ENCODE measurements at places on chromosomes 7 and 10.

- DNase-seq = no peak
Observed at GRCh38 chr10:89064748-89065147, 74.2 kb downstream of the FAS start.

DNA sequence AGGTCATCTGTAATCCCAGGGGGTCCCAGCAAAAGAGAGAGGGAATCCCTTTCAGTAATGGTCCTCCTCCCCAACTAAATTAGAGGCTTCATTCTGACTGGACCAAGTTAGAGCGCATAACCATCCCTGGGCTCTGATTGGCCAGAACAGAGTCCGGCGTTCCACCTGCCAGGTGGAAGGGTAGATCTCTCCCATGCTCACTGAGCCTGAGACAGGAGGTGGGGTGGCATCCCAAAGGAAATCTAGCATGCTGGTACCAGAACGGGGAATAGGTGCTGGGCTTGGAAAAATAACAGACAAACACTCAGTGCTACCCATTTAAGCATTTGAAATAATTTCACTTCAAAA lies 21.0 kb upstream of the TSPAN33 start:
- DNase-seq = no peak

GRCh38 chr7:106570948-106571418 lies 90.0 kb downstream of the CCDC71L start:
- no peak for DNase-seq

DNA sequence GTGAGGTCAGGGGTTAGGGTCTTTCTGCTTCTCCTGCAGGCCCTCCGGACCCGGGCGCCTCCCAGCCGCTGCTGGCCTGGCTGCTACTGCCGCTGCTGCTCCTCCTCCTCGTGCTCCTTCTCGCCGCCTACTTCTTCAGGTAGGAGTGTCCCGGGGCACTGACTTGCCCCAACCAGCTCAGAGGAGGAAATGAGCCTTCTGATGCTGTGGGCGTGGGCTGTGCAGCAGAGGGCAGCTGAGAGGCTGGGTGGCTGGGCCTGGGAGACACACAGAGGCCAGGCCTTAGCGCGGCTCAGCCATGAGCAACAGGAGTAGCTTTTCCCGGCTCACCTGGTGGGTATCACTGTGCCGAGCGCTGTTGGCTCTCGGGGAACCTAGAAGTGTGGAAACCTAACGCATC lies 78.9 kb downstream of the MKI67 start:
- no peak for DNase-seq

DNA sequence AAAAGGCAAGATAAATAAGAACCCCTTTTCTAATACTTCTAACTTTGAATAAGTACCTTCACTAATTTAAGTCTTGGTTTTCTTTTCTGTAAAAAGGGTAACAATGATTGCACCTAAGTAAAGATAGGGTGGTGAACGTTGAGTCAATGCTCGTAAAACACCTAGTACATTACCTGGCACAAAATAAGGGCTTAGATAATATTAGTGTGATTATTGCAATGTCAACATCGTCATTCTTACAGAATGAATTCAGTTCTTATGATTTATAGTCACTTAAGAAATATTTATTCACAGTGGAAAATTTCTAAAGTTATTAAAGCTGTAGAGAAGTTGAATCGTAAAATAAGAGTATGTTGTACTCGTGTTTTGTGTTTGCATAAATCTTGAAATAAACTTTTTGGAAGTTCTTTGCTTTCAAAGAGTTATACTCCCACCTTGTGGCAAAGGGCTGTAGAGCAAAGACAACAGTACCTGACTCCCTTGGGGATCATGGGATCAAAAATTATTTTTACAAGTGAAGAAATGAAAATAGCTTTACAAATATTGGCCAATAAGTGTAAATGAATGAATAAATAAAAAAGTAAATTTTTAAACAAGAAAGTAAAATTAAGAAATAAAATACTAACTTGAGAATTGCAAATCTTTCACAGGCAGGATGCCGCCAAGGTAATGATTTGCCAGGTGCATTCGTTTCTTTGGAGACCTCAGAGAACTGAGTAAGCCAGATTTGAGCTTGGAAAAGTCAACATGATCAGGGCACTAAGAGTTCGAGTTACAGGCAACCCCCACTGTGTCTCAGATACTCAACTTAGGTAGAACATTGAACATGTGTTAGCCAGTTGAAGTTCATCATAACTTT lies 285.8 kb upstream of the CACNA2D1 start:
- no peak for DNase-seq

DNA sequence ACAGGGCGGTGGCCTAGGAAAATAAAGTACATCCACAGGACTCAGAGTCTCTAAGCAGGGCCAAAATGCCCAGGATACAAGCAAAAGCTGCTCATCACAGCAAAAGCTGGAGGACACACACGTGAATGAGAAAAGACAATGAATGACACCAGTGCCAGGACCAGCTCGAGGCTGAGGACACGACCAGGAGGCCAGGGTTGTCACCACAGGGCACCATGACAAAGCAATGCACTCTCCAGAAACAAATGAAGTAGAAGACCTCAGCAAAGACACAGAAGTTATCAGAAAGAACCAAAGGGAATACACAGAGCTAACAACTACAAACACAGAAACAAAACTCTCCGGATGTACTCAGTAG lies 92.1 kb downstream of the FOXL3 start:
- no peak for DNase-seq

DNA sequence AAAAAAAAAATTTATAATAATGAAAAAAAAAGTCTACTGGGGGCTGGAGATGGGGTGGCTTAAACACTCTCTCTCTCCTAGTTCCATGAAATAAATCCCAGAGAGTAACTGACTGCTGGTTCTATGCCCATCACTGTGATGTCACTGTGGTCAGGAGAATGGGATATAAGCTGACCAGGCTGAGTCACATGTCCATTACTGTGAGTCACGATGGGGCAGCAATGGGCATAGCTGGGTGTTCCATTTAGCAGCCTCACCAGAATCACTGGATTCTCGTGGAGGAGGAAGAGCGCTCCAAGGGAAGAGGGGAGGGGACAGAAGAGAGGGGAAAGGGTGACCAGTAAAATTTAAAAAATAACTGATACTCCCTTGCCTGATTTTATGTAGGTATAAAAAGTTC lies 37.1 kb downstream of the MASTL start:
- DNase-seq = no peak

DNA sequence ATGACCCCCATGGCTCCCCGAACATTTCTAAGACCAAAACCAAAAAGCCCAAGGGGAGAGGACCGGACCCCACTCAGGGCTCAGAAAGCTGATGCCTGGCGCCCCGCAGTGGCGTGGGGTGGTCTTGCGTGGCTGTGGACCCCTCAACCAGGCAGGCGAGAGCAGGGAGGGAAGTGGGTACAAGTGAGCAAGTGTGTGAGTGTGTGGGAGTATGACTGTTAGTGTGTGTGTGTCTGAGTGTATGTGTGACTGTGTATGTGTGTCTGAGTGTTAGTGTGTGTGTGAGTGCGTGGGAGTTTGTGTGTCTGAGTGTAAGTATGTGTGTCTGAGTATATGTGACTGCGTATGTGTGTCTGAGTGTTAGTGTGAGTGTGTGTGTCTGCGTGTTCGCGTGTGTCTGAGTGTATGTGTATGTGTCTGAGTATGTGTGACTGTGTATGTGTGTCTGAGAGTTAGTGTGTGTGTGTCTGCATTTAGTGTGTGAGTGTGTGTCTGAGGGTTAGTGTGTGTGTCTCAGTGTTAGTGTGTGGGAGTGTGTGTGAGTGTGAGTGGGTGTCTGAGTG lies 34.0 kb upstream of the INSIG1 start:
- no peak for DNase-seq

GRCh38 chr7:47847207-47847606 lies 101.1 kb downstream of the PKD1L1 start:
- no peak for DNase-seq

DNA sequence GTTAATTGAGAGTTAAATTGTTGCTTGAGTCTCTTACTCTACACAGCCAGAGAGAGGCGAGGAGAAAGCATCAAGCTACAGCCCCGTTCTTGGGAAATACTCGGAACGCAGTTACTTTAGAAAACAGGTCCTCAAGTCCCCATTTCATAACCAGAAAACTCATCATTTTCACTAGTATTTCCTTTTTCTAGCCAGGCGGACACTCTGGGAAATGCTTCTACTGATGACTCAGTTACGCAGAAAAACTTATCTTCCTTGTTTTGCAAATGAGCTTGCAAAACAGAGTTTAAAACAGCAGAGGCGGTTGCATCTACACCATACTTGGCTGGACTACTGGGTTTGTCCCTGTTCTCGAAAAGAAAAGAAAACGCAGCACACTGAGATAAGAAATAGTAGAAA lies 111.4 kb upstream of the FGFR2 start:
- DNase-seq = no peak

DNA sequence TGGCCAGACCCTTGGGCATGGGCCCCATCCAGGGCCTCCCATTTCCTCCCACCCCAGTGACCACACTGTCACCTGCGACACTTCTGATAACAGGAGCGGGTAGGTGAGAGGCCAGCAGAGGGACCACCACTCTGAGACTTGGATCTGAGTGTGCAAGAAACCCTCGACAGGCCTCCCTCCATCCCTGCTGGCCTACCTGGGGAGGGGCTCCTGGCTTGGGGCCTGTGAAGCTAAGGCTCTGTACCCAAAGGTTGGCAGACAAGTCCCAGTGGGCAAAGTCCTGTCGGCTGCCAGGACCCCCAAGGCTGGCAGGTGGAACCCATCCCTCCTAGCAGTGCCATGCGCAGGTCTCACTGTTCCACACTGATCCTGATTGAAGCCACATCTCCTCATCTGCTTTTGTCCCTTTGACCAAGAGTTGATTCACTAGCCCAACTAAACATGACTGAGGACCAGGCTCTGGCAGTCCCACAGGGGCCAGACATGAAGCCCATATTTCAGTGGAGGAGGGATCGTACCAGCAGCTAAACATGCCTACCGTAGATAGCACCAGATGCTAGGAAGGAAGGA lies 1.2 kb upstream of the PGAM2 start:
- DNase-seq = no peak

DNA sequence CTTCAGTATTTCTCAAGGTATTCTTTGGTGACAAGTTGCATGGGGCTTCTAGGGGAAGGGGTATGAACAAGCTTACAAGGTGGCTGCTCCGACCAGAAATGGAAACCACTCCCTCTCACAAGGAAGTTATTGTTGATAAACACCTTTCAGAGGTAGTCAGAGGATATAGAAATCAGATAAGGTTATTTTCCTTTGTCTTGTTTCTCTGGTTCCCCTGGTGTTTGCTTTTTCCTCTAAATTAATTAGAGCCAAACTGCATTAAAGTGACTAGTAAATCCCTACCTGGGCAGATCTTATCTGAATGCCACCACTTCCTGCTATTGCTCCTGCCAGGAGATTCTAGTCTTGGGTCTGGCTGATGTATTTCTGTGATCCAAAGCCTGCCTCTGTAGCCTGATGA lies 725.4 kb downstream of the INHBA start:
- no peak for DNase-seq

GRCh38 chr10:126001576-126001975 lies 105.2 kb downstream of the FANK1 start:
- DNase-seq = no peak

GRCh38 chr10:23885853-23886252 lies 323.1 kb upstream of the KIAA1217 start:
- DNase-seq = no peak

GRCh38 chr7:131364767-131365344 lies 37.2 kb downstream of the MKLN1 start:
- DNase-seq = no peak

- no peak for DNase-seq
Observed at GRCh38 chr7:69765879-69766278, 167.6 kb downstream of the AUTS2 start.

DNA sequence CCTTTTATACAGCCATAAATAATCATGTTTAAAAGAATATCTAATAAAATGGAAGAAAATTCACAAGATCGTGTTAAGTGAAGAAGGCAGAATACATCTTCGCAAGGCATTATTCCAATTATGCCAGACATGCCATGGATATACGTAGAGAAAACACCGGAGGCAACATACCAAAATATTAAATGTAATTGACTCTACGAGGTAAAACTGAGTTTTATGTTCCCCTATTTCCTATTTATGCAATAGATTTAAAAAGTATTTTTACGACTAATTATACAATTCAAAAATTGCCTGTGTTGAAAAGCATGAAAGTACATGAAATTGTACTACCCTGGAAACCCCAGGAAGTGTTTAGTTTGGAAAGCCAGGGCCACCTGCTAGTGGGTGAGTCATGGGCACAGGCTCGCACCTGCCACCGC lies 936 bp upstream of the REPIN1 start:
- DNase-seq = no peak

DNA sequence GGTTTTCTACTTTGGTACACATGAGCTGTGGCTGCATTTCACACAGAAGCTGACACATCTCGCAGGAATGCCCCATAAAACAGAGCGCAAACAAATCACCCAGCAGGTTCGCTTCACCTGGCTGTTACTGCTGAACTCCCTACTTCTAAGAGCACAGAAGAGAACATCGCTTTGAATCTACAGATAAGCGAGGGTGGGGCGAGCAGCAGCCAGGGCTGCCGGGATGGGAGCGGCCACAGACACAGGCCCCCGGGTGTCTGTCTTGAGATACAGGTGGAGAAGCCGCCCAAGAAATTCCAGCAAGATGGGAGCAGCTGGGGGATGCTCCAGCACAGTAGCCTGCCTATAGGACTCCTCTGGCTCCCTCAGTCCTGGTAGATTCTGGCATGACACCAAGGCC lies 27.4 kb downstream of the OGDHL start:
- DNase-seq = no peak

DNA sequence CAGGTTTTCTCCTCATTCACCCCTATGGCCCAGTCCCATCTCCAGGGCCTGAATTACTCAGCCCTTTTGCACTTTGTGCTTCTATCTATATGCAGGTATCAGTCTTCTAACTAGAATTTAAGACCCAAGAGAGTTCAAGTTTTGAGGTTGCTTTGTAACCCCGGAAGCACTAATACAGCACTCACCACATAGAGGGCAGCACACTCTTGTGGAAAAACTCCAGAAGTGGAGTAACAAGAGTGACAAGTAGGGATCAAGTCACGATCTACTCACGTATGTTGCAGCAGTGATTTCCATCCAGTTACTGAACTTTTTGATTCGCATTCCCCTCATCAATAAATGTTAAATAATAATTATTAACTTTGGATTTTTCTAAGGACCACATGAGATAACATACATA lies 151.0 kb downstream of the CHCHD3 start:
- no peak for DNase-seq

GRCh38 chr7:50953303-50953702 lies 170.6 kb upstream of the GRB10 start:
- DNase-seq = no peak

DNA sequence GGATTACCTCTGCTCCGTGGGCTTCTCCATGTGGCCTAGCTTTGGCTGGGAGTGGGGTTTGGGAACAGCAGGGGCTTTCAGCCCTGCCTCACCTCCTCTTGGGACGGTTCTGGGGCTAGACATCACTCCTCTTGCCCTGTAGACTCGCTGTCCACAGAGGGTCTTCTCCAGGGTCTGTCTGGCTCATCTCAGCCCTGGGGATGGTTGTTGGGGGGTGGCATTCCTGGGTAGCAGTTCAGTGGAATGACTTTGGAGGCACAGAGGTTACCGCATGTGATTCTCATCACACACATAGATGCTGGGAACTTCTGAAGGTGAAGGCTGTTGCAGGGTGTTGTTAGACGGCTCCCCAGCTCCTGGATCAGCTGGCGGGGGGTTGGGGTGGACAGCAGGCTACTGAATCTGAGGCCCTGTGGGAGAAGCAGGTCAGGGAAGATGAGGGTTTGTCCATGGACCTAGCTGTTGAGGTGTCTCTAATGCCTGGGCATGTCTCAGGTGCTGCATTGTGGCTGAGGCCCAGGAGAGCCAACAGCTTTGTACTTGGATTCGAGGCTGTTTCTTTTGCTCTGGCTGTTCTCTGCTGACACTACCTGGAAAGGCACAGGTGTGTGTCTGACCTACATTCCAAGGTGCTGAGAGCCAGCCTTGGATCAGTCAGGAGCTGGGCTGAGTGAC lies 23.8 kb downstream of the RAMP3 start:
- no peak for DNase-seq

- no peak for DNase-seq
Observed at GRCh38 chr7:144787127-144787526, 48.7 kb downstream of the TPK1 start.

Measured in NCI-H1048 (cell line).